NCI-H1694 (cell line): ENCODE measurements at places on chromosomes 7 and 10.

DNA sequence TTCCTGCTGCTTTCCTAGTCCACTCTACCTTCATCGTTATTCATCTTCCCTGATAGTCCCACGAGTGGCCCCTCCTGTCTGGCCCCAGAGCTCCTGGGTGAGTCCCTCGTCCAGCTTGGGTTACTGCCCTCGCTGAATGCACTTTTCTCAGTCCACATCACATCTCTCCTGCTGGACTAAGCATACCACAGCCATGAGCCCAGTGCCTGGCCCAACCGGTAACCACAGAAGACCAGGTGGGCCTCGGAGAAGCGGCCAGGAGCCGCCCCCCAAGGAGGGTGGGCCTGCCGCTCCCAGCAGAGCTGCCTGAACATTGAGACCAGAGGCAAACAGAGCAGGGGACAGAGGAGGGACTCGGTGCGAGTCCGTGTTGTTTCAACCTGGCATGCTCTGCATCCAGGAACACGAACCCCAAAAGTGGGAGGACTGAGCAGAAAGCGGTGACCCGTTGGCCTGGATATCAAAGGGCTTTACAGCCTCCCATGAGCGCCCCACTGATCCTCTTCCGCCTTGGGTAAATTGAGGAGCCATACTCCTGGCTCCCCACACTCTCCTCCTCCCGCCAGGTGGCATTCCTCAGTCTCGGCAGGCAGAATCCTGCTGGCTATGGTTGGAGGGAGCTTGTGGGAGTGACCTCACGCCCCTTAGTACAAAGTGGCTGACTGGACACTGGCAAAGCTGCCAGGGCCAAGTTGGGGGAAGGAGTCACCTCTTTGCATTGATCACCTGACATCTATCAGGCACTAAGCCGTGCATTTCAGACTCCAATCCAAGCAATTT is 13.3 kb downstream of the TMEM72 start:
- no peak for DNase-seq

GRCh38 chr7:157817433-157817832 is 480.6 kb downstream of the DNAJB6 start:
- no peak for DNase-seq

- no peak for DNase-seq
Observed at GRCh38 chr10:119669975-119670640, 18.9 kb downstream of the BAG3 start.

DNA sequence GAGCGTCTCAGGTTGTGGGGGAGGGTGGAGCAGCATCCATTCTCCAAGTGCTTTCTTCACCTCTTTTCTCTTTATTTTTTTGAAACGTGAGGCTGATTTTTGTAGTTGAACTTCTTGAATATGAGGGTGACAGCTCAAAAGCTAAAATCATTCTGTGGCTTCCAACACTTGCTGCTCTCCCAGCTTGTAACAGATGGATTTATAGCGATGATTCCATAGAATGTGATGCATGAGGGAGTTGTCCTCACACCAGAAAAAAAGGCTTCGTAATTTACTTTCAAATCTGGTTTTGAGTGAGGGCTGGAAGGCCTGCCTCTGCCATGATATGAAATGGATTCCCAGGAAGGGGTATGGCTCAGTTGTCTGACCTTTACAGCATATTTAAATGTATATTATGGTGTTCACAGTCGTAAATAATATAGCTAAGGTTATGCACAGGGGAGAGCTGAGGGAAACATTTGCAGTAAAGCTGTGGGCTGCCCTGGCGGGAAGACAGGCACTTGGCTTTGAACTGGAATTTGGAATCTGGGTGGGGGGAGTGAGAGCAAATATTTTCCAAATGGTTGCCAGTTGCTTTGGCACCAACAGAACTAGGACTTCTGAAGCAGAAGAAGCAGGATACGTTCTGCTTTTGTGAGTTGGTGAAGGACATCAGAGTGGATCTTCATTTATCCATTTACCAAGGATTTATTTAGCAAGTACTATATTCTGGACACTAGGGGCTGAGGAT is 166.7 kb downstream of the SORCS3 start:
- no peak for DNase-seq

DNA sequence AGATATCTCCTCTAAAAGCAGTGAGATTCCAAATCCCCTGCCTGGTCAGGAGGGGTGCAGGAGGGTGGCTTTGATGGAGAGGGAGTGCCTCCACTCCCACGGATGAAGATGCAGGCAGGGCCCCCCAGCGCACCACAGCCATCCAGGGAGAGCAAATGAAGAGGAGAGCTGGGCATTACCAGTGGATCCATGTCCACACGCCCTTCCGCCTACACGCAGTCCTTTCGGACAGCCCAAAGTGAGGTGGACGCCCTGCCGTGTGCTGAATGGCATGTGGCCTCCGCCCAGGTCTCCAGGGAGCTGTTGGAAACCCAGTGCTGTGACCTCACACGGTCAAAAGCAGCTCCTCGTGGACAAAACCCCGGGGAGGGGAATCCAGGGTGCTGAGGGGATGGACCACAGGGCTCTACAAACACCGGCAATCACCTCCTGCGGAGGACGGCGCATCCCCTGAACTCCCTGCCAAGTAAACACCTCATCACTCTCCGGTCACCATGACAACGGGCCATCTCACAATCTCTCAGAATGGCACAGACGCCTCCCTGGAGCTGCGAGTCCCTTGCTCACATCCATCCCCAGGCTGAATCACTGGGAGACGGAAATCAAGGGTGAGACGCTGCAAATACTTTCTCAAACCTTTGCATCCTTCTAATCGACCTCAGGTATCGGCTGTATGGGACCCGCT is 35.0 kb upstream of the DNAAF5 start:
- no peak for DNase-seq

DNA sequence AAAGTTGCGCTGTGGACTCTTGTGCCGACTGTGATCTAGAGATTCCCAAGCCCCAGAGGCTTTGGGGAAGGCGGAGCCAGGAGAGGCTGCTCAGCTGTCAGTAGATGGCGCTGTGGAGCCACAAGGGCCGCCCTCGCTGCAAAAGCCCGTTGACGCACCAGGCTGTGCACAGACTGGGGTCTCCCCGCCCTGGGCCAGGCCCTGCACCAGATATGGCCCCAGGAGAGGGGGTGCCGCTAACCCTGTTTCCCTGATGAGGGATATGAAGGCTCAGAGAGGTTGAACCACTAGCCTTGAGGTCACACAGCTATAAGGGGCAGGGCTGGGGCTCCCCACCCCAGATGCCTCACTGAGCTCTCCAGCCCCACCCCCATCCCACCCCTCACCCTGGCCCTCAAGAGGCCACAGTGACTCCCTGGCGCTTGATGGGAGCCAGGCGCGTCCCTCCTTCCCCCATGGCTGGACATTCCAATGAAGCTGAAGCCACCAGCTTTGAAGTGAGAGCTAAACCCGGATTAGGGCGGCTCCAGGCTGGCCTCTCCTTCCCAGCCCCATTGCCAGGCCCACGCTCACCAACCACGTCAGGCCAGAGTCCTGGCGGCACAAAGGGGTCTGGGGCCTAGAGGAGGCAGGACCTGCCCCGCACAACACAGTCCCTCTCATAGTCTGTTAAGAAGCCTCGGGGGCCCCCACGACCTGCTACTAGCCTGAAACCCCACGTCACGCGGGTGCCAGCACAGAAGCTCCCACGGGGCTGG is 26.4 kb downstream of the MYL10 start:
- peak; percentile 69 for DNase-seq

DNA sequence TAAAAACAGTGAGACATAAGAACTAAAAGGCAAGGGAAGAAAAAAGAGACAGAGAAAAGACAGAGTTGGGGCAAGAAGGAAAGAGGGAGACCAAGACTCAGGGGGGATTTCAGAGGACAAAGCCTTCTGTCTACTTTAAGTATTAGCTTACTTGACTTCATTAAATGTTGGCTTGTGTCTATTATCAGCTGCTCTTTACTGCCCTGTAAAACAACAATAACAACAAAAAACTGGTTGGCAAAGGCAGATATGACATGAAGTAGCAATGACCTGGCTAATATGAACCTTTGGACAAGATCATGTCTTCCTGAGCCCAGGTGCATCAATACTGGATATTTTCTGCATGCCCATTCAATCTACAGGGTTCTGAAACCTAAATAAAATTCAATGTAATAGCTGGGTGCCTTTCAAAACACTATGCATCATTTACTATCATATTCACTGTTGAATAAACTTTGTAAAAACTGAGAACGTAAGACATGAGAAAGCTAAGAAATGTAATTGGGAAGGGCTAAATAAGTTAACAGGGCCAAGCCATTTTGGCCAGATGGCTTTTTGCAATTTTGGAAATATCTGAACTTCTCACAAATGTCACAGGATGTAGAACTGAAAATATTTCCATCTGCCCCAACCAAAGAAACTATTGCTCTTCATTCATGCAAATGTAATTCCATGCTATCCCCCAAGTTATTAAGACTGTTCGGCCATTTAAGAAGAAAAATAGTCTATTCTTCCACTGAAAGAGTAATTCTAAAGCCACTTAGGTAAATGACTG is 49.4 kb downstream of the LRRN3 start:
- DNase-seq = no peak

- DNase-seq = no peak
Observed at GRCh38 chr10:79052291-79053080, 16.3 kb upstream of the ZMIZ1 start.

DNA sequence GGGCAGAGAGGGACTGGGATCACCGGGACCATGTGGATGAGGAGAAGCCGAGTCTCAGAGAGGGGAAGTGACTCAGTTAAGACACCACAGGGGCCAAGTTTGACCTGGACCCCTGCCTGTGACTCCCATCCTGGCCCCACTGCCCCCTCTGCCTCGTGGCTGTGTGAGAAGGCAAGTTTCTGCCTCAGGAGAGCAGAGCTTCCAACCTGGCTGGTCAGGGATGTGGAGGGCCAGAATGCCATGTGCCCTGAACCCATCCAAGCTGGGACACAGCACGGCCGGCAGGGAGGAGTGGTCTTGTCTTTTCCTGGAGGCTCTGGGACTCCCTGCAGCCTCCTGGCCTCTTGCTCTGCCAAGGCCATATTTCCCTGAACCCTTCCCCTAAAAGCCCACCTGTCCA is 19.5 kb downstream of the WDFY4 start:
- DNase-seq = no peak

- no peak for DNase-seq
Observed at GRCh38 chr10:28790146-28790545, 112.8 kb downstream of the BAMBI start.

DNA sequence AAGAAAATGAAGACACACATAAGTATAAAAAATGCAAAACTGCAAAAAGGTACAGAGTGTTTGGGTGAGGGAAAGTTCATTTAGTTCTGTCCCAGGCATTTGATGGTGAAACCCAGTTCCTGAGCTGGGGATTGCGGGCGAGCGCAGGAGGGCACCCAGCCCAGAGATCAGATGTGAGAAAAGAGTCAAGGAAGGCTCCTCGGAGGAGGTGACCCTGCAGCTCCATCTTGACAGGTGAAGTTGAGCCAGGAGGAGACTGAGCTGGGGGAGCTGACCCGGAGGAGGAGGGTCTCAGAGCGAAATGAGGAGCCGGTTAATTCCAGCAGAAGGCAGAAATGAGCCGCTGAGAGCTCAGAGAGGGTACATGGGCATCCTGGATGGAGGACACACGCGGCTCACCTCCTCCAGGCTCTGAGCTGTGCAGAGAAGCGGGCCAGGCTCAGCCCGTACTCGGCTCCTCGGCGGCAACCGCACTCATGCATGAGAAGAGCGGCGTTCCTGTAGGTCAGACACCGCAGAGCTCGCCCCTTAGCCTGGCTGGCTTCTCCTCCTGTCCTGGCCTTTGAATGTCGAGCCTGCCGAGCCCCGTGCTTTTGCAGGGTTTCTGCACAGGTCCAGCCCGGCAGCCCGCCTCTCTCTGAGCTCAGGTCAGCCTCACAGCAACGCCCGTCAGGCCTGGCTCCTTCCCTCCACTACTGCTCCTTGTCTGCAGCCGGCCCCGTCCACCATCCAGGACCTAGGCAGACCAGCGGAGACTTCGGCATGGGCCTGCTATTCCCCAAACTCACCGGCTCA is 9.5 kb upstream of the RAMP3 start:
- no peak for DNase-seq

DNA sequence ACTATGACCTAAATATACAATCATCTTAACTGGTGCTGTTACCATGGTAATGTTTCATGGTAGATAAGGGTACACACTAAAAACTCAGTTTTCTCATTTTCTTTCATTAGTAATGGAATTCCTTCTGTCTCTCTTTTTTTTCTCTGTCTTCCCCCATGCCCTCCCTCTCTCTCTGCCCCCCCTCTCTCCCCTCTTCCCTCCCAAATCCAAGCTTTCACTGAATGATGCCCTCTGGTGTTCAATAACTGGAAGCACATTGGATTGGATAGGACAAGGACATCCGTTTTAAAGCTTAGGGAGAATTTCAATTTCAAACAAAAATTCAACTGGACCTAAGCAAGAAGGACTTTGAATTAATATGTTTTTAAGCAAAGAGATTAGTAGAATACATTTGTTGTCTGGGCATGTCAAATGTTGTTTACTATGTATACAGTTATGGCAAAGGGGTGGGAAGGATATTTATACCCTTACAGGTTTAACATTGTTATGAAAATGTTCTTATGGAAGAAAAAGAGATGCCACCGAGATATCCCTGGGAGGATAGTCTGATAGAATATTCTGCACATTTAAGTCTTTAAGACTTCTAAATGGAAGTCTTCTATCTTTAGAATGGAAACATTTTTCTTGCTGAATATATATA is 6.1 kb downstream of the CHRM2 start:
- no peak for DNase-seq

DNA sequence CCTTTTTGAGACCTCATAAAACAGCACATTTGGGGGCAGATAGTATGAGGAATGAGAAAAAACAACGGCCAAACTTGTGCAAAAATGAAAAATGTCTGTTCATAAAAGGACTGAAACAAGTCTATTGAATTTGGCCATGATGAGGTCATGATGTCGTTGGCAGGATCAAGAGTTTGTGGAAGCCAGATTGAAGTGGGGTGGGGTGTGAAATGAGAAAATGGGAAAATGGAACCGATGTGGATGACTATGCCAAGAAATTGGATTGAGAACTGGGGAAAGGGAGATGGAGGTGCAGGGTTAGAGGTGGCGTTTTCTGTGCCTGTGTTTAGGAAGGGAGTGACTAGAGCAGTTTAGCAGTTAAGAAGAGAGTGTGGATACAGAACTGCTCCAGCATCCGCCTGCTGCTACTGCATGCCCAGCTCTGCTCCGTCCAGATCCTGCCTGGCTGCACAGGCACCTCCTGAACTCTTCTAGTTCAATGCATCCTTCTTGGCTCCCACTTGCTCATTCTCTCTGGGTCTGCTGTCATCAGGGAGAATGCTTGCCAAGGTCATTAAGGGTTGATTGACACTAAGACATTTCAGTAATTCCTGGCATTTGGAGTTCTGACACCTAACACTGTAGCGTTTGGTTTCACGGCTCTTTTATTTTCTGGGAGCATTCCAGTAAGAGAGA is 111.9 kb downstream of the GALNT17 start:
- no peak for DNase-seq

- no peak for DNase-seq
Observed at GRCh38 chr10:88530629-88531391, 52.3 kb downstream of the RNLS start.

GRCh38 chr10:70163448-70163847 is 6.9 kb downstream of the SAR1A start:
- DNase-seq = no peak

- no peak for DNase-seq
Observed at GRCh38 chr7:132141109-132141508, 435.2 kb downstream of the PLXNA4 start.

GRCh38 chr10:31536302-31536701 is 217.3 kb downstream of the ZEB1 start:
- DNase-seq = no peak
